ENCODE measurements at places on chromosomes 7 and 10. TPM values are rescaled to one million over a fixed set of nuclear protein-coding genes. Genes with fewer than 3 reads are reported as not detected.

SUPV3L1 gene
- 20.8 TPM for total RNA-seq

HTR5A gene
- not detected for total RNA-seq

PRLHR gene
- not detected for total RNA-seq

ABCC2 gene
- 0.44 TPM for total RNA-seq

MYL7 gene
- total RNA-seq, result not detected

CCL24 gene
- not detected for total RNA-seq

SORCS1 gene
- not detected for total RNA-seq

PRF1 gene
- not detected for total RNA-seq

LRIT2 gene
- not detected for total RNA-seq

LRRC17 gene
- 2.0 TPM for total RNA-seq

SAP25 gene
- total RNA-seq, result not detected

DLX5 gene
- not detected for total RNA-seq

PIP gene
- total RNA-seq, result not detected

SYNPO2L gene
- not detected for total RNA-seq

MSMB gene
- total RNA-seq, result not detected

SLC18A2 gene
- not detected for total RNA-seq

TBX20 gene
- not detected for total RNA-seq

DRGX gene
- not detected for total RNA-seq

NOM1 gene
- 15.1 TPM for total RNA-seq

MOGAT3 gene
- not detected for total RNA-seq

LIPM gene
- total RNA-seq, result not detected

PTN gene
- total RNA-seq, result not detected

SYCE1 gene
- total RNA-seq, result not detected

VPS26A gene
- 24.6 TPM for total RNA-seq

ADAM12 gene
- total RNA-seq, result 0.65 TPM

FRMD4A gene
- total RNA-seq, result 9.7 TPM
